ENCODE measurements at places on chromosomes 5 and 9.

DNA sequence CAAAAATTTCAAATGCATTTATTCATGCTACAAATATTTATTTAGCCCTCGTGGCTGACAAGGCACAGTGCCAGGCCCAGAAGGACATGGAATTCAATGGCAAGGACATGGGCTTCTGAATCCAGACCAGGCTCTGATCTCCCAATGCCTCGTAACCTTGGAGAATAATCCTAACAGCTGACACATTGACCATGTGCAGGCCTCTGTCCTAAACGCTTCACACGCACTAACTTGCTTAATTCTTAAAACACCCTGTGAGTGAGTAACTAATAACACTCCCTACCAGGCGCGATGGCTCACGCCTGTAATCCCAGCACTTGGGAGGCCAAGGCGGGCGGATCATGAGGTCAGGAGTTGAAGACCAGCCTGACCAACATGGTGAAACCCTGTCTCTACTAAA lies 33.2 kb downstream of the MYO10 start:
- no peak for DNase-seq

DNA sequence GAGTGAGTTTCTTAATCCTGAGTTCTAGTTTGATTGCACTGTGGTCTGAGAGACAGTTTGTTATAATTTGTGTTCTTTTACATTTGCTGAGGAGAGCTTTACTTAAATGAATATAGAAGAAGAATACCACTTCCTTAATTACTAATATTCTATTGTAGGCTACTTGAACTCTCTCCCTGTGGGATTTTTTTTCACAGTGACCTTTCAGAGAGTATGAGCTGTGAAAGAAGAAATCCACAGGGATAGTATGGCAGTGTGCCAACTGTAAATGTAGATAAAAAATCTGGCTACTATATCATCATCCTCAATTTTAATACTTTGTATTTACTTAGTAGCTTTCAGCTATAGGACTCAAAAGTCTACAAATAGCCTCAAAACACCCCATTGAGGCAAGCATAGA lies 67.3 kb downstream of the COMMD10 start:
- no peak for DNase-seq

- DNase-seq, result no peak
Measured at GRCh38 chr9:110928599-110928998, 109.7 kb downstream of the LPAR1 start.

DNA sequence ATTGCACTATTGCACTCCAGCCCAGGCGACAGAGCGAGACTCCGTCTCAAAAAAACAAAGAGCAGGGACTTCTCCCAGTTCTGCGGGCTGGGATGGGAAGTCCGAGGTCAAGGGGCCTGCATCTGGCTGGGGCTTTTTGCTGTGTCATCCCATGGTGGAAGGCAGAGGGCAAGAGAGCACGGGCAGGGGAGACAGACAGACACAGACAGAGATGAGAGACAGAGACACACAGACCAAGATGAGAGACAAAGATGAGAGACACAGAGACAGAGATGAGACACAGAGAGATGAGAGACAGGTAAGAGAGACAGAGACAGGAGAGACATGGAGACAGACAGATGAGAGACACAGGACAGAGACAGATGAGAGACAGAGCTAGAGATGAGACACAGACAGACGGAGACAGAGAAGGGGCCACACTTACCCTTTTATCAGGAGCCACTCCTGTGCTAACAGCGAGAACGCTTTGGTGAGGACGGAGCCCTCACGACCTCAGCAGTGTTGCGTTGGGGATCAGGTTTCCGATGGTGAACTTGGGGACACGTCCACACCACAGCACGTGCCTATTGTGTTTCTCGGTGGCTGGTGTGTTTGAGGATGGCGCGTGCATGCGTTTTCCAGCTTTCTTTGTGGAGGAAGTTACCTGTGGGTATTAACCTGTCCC lies 8.9 kb upstream of the TOR4A start:
- no peak for DNase-seq

DNA sequence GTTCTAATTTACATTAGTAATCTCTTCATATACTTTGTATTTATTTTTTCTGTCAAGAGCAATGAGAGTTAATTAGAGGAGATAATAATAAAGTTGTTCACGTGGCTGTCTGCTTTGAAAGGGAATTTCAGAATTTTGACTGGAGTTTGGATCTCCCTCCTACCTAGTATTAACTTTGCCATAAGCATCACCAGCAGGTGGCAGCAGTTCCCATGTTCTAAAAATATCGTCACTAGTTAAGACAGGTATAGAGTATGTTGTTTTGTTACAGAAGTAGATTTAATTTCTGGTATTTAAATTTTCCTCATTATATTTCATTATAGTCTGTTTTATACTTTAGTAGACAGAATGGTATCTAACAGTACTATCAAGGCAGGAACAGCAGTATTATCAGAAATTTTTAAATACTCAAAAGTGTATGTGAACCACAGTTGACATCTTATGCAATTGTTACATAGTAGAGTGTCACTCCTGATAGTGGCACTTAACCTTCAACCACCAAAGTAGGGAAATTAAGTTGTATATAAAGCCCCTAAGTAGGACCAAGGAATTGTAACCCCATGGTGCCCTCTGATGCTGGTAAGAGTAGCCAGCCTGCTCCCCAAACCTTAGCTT lies 20.4 kb downstream of the GNPDA1 start:
- peak; percentile 80 for DNase-seq

DNA sequence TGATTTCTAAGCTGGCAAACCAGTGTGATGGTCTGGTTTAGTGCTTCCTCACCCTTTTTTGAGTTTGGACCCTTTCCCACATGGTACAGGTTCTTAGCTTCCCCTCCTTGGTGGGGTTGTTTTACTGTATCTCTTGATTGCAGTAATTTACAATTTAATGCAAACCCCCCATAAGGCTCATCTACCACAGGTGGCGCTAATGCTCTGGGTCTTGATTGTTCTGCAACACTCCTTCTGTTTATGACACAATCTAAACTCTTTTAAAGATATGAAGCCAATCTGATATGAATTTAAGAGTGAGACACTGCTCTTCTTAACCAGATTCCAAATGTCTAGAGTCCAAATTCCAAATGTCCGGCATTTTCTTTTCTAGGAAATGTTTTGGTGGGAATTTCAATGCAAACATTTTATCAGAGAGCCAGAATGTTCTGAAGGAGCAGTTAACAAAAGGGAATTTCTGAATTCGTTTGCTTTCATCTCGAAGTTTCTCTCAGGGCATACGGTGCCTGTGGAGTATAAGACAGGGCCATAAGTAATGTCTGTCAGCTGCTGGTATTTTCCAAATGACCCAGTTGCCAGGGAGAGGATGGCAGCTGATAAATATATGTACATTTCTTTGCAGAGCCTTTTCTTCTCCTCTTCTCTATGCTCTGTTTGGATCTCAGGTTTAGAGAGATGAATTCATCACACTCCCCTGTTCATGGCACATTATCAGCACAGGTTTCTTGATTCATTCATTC lies 246.8 kb downstream of the ARHGAP26 start:
- DNase-seq, result peak; percentile 25

GRCh38 chr5:54727874-54728587 lies 210.5 kb downstream of the SNX18 start:
- DNase-seq, result no peak

GRCh38 chr9:127937388-127938297 lies at the start of gene DPM2:
Gene DPM2, minus strand, starts transcription at chr9:127937854. Its CDS starts 34 bp downstream, at chr9:127937820.
- peak; percentile 82 for DNase-seq

- no peak for DNase-seq
Measured at GRCh38 chr5:139459451-139459934, 3.0 kb downstream of the ECSCR start.

- no peak for DNase-seq
Measured at GRCh38 chr5:14168793-14169262, 25.7 kb downstream of the TRIO start.

- DNase-seq, result no peak
Measured at GRCh38 chr5:72646246-72646866, 139.1 kb upstream of the ZNF366 start.

DNA sequence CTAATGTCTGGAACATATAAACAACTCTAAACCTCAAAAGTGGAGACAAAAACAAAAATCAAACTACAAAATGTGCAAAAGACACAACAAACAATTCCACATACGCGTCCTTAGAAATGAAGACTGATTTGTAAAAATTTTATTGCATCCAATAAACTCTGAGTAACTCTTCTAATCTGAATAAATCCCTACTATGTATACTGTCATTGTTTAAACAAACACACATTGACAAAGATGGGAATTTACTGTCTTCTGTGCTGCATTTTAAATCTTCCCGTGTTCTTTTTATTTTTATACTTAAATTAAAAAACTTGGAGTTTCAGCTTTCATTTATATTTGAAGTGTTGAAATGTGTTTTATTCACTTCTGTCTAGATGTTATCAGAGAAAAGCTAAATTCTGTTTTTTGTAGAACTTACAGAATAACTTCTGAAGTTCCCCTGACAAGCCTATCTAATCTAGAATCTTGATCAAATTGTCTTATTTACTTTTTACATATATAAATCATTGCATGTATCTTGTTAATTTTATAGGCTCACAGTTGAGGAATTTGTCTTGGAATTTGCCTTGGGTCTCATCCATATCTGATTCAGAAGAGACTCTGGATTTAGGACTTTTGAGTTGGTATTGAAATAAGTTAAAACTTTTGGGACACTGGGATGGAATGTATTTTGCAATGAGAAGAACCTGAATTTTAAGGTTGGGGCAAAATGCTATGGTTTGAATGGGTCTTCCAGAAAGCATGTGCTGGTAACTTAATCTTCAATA lies 2064.4 kb upstream of the C9orf72 start:
- DNase-seq, result no peak

- no peak for DNase-seq
Measured at GRCh38 chr5:129465776-129466344, 5.8 kb downstream of the ADAMTS19 start.

DNA sequence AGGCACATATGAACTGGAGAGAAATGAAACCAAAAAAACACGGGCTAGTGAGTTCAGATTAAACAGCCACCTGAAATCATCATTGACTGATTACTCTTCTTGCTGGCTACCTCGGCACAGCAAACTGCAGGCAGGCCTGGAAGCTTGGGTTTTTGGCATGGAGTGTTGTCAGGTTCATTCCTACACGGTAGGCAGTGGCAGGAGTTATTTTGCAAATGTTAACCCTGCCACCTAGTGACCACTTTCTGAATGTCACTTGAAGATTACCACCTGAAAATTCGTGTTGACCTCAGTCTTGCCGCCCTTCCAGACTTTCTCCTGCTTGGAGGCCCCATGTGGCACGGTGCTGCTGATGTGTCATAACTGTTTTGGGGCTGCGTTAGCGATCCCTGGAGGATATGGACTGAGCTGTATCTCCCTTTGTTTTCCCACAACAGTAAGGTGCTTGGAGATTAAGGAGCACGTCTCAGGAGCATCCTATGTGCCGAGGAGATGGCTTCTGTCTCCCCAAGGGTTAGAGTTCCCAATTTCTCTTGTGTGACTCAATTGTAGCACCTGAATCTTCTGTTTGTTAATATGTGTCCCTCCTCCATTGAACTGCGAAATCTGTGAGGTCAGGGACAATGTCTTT lies 12.7 kb upstream of the CD180 start:
- DNase-seq, result peak; percentile 42

- no peak for DNase-seq
Measured at GRCh38 chr9:72905514-72906480, 47.1 kb downstream of the ALDH1A1 start.

DNA sequence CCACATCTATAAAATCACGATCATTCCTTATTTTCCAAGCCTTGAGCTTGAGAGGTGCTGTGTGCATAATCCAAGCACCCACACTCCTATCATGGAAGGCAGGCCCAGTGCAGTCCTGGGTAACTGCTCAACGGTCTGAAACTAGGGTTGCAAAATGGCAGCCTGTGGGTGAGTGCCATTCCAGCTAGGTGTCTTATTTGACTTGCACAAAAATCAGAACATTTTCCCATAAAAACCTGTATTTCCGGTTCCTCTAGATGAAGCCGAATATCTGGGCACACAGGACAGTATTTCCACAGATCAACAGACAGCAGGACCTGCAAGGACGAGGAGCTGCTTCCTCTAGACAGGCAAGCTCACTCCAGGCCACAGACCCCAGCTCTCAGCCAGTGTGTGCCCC lies 588.8 kb downstream of the BNC2 start:
- DNase-seq, result no peak

DNA sequence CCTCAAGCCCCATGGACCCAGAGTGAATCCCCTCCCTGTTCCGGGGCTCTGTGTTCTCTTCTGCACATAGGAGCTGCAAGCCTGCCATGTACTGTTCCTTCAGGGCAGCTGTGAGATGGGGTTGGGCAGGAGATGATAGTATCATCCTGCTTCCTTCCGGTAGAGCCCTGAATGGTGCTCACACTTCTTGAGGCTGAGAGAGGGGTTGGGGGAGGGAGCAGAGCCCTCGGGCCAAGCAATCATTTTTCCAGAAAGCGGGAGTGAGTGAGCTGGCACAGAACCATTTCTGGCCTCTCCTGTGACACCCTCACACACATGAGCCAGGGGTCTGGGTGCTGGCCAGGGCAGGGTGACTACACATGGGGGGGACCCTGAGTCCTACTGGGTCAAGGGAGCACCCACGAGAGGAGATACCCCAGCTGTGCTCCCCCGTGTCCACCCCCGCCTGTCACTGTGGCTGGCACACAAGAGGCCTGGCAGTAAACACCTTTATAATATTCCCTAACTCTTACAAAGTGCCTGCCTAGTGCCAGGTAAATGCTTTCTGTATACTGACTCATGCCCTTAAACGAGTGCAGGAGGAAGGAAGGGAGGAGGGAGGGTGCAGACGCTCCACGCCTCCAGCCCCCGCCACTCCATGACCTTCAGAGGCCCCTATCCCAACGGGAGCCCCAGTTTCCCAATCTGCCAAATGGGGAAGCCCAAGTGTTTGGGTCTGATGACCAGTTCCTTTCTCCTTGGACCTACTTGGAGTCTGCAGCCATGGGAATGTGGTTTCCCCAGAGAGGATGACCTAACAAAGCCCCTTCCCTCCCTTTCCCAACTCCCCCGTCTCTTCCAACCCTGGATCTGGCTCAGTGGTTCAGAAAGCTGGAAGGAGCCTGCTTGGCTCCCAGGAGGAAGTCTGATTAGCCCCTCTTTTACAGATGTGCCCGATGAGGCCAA lies 15.5 kb downstream of the AKNA start:
- DNase-seq, result no peak

DNA sequence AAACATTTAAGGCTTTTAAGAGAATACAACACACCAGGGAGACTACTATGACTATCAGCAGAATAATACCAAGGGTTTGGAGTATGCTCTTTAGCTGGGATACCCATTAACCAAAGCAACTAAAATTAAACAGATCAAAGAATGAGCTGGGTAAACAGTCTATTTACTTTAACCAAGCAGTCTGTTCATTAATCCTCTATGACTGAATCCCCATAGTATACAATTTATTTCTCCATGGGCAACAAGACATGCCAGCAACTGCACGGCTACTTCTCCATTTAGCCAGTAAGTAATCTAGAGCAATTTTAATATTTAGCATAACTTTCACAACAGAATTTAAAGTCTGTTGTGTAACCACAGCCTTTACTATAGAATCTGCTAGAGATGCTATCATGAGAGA lies 77.6 kb downstream of the CDO1 start:
- no peak for DNase-seq

- DNase-seq, result no peak
Measured at GRCh38 chr9:97475059-97475458, 26.4 kb upstream of the TMOD1 start.

DNA sequence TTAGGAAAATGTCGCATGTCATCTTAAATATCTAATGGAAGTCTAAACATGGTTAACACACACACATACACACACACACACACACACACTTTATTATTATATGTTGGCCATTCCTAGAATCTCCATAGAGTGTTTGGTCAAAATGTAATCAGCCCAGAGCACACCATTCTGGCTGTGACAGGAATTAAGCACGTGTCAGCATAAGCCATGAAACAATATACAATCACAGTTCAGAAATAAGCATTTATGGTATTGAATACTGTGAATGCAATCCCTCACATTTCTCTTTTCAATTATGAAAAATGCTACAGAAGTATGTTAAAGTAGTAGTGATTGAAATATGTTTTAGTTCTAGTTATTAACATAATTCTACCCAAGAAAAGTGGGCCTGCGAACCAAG lies 611.6 kb downstream of the PRELID2 start:
- DNase-seq, result no peak

Measured in T-helper 9 cell (primary cell).